Esophagus squamous epithelium (tissue), 5 donors: ENCODE measurements at places on chromosomes 4 and X. TPM values are rescaled to one million over a fixed set of nuclear protein-coding genes. Genes with fewer than 3 reads are reported as not detected.

GRCh38 chr4:146647615-146648460, 9.1 kb downstream of the POU4F2 start:
- H3K36me3 ChIP-seq, result no peaks in the 10 kb centered on the region
- no peak for DNase-seq
- peaks cover 13% of the 10 kb centered on the region for H3K27me3 ChIP-seq
- no peak overlapping the region for H3K4me3 ChIP-seq
- H3K27ac ChIP-seq, result no peak overlapping the region

GRCh38 chr4:178577933-178578332, 1135.7 kb upstream of the AGA start:
- no peak overlapping the region for H3K27ac ChIP-seq
- H3K36me3 ChIP-seq, result no peaks in the 10 kb centered on the region
- no peak for DNase-seq

Gene SNCA
- total RNA-seq, result 0.87 TPM

DNA sequence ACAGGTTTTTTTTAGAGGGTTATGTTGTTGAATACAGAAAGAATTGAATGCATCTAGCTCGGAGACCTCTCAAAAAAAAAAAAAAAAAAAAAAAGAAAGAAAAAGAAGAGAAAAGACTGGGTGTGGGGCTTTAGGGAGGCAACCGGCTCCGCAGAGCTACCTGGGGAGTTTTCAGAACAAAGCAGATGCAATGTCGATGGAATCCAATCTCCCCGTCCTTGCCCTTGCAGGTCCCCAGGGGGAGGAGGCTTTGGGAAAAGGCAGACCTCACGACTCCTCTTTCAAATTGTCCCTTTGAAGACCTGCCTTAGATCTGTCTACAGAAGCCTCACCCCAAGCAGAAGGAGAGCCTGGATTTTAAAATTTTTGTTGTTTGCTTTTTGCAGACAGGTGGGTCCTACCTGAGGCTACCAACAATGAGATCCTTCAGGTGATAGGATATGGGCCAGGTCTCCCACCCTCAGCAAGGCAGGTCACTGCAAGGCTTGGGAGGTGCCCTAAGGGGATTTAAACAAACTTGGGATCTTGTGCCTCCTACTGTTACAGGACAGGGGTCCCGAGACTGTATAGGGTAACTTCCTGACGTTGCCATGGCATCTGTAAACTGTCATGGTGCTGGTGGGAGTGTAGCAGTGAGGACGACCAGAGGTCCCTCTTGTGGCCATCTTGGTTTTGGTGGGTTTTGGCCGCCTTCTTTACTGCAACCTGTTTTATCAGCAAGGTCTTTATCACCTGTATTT, 75.2 kb upstream of the PRKX start:
- DNase-seq, result no peak
- H3K4me3 ChIP-seq, result no peak overlapping the region
- H3K36me3 ChIP-seq, result no peaks in the 10 kb centered on the region
- H3K27ac ChIP-seq, result peak overlapping the region; percentile 67
- H3K4me1 ChIP-seq, result peaks cover 5% of the 10 kb centered on the region

Gene ZNF141
- total RNA-seq, result 24.4 TPM

- H3K4me1 ChIP-seq, result no peaks in the 10 kb centered on the region
- H3K27ac ChIP-seq, result no peak overlapping the region
- no peaks in the 10 kb centered on the region for H3K27me3 ChIP-seq
- H3K4me3 ChIP-seq, result no peak overlapping the region
- no peak for DNase-seq
These were observed 23.6 kb upstream of the CDKL5 start for GRCh38 chrX:18401848-18402213.

DNA sequence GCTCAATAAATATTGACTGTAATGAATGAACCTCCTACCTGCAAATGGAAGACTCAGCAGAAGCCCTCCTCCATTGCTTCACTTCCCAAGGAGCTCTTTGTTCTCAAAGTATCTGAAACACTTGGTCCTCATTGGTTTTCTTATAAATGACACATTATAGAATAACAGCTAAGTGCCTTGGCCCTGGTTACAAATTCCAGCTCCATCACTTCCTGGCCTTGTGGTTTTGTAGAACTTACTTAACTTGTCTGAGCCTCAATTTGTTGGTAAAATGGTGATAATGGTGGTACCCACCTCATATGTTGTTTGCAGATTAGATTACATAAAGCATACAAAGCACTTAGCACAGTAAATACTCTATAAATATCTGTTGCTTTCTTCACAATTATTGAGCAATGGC, 25.2 kb upstream of the SMIM20 start:
- H3K36me3 ChIP-seq, result no peaks in the 10 kb centered on the region
- H3K27ac ChIP-seq, result no peak overlapping the region
- no peaks in the 10 kb centered on the region for H3K27me3 ChIP-seq
- no peak overlapping the region for H3K4me3 ChIP-seq
- H3K4me1 ChIP-seq, result no peaks in the 10 kb centered on the region

DNA sequence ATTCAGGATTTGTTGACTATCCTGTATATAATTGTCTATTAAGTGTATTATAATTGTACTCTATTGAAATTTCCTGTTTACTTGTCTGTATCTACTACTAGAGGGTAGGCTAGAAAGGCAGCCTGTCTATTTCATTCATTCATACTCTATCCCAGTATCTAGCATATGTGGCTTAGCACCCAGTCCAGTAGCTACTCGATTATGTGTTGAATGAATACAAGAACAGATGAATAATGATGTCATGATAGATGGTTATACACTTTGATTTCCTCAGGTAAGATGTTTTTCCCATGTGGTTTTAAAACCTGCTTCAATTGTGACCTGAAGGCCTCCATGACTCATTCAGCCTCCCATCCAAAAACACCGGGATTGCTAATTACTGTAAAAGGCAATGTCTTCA, 68.0 kb downstream of the IL21 start:
- no peaks in the 10 kb centered on the region for H3K36me3 ChIP-seq
- no peak overlapping the region for H3K4me3 ChIP-seq
- no peaks in the 10 kb centered on the region for H3K4me1 ChIP-seq

Gene WDR17
- 2.4 TPM for total RNA-seq

Gene RS1
- total RNA-seq, result not detected

DNA sequence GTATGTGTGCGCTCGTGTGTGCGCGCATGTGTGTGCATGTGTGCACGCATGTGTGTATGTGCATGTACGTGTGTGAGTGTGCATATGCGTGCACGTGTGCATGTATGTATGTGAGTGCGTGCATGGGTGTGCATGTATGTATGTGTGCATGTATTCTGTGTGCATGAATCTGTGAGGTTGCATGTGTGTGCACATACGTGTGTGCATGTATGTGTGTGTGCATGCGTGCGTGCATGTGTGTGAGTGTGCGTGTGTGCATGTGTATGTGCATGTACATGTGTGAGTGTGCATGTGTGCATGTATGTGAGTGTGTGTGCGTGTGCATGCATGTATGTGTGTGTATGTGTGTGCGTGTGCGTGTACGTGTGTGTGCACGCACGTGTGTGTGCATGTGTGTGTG, 241.5 kb downstream of the SHOX start:
- H3K36me3 ChIP-seq, result no peaks in the 10 kb centered on the region
- no peaks in the 10 kb centered on the region for H3K27me3 ChIP-seq
- no peak overlapping the region for H3K27ac ChIP-seq
- no peaks in the 10 kb centered on the region for H3K4me1 ChIP-seq

GRCh38 chr4:41106081-41106480, 108.3 kb downstream of the APBB2 start:
- no peak overlapping the region for H3K4me3 ChIP-seq
- no peaks in the 10 kb centered on the region for H3K4me1 ChIP-seq
- H3K27ac ChIP-seq, result no peak overlapping the region
- DNase-seq, result no peak
- H3K27me3 ChIP-seq, result no peaks in the 10 kb centered on the region

DNA sequence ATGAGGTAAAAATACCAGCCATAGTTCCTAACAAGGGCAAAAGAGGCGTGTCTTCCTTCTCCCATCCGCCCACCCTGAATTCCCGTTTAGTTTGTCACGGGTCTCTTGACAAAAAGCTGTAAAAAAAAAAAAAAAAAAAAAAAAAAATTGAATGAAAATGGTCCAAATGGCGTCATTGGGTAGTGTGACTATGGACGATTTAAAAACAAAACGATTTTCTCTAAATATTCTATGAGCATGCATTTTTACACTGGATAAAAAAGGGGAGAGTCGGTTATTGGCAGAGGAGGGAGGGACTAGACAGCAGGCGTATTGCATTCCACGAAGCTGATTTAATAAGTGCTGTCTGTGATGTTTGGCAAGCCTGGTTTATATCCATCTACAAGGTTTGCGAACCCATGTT, at the start of gene FAM133A:
TSS of gene FAM133A (plus strand) at position 338 of the 403 bp plus-strand sequence. CDS start 35,214 bp downstream, outside the sequence.
- DNase-seq, result no peak
- H3K36me3 ChIP-seq, result no peaks in the 10 kb centered on the region
- no peaks in the 10 kb centered on the region for H3K27me3 ChIP-seq
- no peak within 1 kb of the TSS for H3K27ac ChIP-seq

Gene ERCC6L
- 0.76 TPM for total RNA-seq

Gene RPA4
- 3.6 TPM for total RNA-seq

DNA sequence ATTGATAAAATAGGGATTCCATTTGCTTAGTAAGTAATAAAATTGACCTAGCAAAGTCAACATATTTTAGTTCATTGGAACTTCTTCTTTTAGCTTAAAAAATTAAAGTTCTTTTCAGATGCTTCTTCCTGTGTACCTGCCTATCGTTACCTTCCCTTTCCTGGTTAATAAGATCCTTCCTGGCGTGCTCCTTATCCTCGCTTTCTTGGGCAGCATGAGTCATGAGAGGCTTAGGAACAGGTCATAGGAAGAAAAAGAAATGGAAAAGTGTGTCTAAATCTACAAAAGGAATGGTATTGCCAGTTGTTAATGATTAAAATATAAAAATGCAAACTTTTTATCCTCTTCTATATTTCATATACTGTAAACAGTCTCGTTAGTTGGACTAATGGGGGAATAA, 170.3 kb downstream of the DCTD start:
- no peak for DNase-seq
- H3K4me1 ChIP-seq, result peaks cover 17% of the 10 kb centered on the region
- no peak overlapping the region for H3K4me3 ChIP-seq

- no peaks in the 10 kb centered on the region for H3K36me3 ChIP-seq
- H3K4me1 ChIP-seq, result no peaks in the 10 kb centered on the region
- no peaks in the 10 kb centered on the region for H3K27me3 ChIP-seq
- DNase-seq, result no peak
- H3K27ac ChIP-seq, result no peak overlapping the region
These were observed 404.8 kb downstream of the EPHA5 start for GRCh38 chr4:65265526-65265925.

DNA sequence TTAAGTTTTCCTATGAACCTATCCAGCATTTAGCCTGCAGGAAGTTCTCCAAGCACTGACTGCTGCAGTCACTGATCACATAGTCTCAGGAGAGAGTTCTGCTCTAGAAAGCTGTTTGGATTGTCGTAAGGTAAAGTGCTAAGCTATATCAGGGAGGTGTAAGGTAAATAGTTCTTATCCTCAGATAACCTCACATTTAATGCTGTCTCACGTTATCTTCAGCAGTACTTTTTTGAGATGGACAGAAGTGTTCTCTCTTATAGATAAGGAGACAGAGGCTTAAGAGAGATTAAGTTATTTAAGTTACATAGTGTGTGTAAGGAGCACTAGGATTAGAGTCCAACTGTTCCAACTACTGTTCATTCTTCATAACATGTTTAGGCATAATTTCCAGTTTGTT, 77.9 kb downstream of the STIM2 start:
- DNase-seq, result no peak
- no peak overlapping the region for H3K27ac ChIP-seq
- H3K36me3 ChIP-seq, result no peaks in the 10 kb centered on the region
- no peaks in the 10 kb centered on the region for H3K4me1 ChIP-seq
- H3K4me3 ChIP-seq, result no peak overlapping the region
- no peaks in the 10 kb centered on the region for H3K27me3 ChIP-seq

DNA sequence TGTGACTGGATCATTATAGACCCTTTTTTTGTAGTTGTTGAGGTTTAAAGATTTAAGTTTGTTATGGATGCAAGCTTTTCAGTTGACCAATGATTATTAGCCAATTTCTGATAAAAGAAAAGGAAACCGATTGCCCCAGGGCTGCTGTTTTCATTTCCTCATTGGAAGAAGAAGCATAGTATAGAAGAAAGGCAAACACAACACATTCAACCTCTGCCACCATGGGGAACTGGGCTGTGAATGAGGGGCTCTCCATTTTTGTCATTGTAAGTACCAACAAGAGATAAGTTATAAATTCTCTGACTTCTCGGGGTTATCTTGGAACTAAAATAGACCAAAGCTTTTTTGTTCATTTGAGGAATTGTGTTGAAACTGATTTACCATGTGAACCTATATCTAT, at the start of gene CYBB:
TSS of gene CYBB (plus strand) at position 203 of the 400 bp plus-strand sequence. CDS start at position 222, 19 bp downstream.
- DNase-seq, result no peak
- no peaks in the 10 kb centered on the region for H3K36me3 ChIP-seq
- H3K4me3 ChIP-seq, result no peak within 1 kb of the TSS
- H3K27me3 ChIP-seq, result no peaks in the 10 kb centered on the region

DNA sequence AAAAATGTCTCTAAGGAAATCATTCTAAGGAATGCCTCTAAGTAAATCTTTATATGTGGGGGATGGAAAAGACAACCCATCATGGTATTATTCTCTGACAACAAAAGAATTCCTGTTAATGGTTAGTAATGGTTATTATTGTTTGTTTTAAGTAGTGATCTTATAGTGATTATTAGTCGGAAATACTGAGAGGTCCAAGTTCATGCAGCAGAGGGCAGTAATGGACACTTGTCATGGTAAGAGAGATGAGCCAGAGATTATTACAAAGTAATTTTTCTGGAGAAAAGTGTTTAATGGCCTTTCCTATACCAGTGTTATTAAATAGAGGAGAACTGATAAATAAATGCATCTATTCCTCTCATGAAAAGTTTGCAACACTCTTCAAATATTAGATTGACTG, 8.1 kb upstream of the DKK2 start:
- no peaks in the 10 kb centered on the region for H3K4me1 ChIP-seq
- H3K36me3 ChIP-seq, result no peaks in the 10 kb centered on the region
- no peaks in the 10 kb centered on the region for H3K27me3 ChIP-seq
- H3K4me3 ChIP-seq, result no peak overlapping the region

GRCh38 chrX:139204571-139204897, 326.0 kb upstream of the F9 start:
- peak overlapping the region; percentile 44 for H3K4me3 ChIP-seq
- peak overlapping the region; percentile 42 for H3K27ac ChIP-seq
- DNase-seq, result no peak
- H3K36me3 ChIP-seq, result no peaks in the 10 kb centered on the region

Gene ARHGAP24
- total RNA-seq, result 35.3 TPM

Gene SLC2A9
- total RNA-seq, result 14.4 TPM

Gene MGARP
- total RNA-seq, result not detected

- no peak overlapping the region for H3K27ac ChIP-seq
- H3K27me3 ChIP-seq, result no peaks in the 10 kb centered on the region
- DNase-seq, result no peak
- H3K4me1 ChIP-seq, result no peaks in the 10 kb centered on the region
These were observed 41.3 kb upstream of the UGT2B4 start for GRCh38 chr4:69536980-69537379.

GRCh38 chrX:104523858-104524257, 42.1 kb upstream of the IL1RAPL2 start:
- no peaks in the 10 kb centered on the region for H3K4me1 ChIP-seq
- H3K4me3 ChIP-seq, result no peak overlapping the region
- H3K27ac ChIP-seq, result no peak overlapping the region
- no peaks in the 10 kb centered on the region for H3K36me3 ChIP-seq
- H3K27me3 ChIP-seq, result no peaks in the 10 kb centered on the region
- DNase-seq, result no peak

- H3K27me3 ChIP-seq, result no peaks in the 10 kb centered on the region
- no peak overlapping the region for H3K4me3 ChIP-seq
- no peaks in the 10 kb centered on the region for H3K36me3 ChIP-seq
- no peak for DNase-seq
- no peak overlapping the region for H3K27ac ChIP-seq
These were observed 81.9 kb upstream of the HPGD start for GRCh38 chr4:174604198-174604597.

Gene TRO
- 5.1 TPM for total RNA-seq

Gene EIF2S3
- total RNA-seq, result 158 TPM
